ENCODE measurements at places on chromosomes 7 and 10.

- no peak for DNase-seq
These were observed 76.4 kb upstream of the MAGI2 start for GRCh38 chr7:79529881-79530235.

- no peak for DNase-seq
These were observed 40.0 kb downstream of the SYPL1 start for GRCh38 chr7:106071999-106072714.

DNA sequence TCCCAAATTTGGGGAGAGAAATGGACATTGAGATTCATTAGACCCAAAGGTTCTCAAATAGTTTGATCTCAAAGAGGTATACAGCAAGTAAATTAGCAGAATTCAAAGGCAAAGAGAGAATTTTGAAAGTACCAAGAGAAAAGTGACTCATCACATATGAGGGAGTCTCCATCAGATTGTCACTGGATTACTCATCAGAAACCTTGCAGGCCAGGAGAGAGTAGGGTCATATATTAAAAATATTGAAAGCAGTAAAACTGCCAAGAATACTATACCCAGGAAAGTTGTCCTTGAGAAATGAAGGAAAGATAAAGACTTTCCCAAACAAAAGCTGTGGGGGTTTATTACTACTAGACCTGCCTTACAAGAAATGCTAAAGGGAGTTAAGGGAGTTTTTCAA is 140.6 kb downstream of the TMEM168 start:
- no peak for DNase-seq

- no peak for DNase-seq
These were observed 15.1 kb downstream of the CACNB2 start for GRCh38 chr10:18155321-18155720.

GRCh38 chr10:130935128-130935439 is 376.4 kb downstream of the TCERG1L start:
- no peak for DNase-seq

DNA sequence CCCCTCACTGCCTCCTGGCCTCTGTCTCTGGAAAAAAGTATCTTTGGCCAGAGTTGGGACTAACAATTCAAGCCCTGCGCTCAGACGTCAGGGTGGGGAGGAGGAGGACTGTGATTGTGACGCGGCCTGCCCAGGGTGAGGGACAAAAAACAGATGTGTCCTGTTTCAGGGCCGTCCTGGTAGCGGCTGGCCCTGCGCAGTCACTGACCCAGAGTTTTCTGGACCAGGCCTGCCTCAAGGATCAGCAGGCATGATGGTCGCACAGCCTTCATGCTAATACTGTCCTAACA is 110.1 kb downstream of the CYTH3 start:
- no peak for DNase-seq

GRCh38 chr10:19325581-19325980 is 277.0 kb downstream of the MALRD1 start:
- DNase-seq: no peak

DNA sequence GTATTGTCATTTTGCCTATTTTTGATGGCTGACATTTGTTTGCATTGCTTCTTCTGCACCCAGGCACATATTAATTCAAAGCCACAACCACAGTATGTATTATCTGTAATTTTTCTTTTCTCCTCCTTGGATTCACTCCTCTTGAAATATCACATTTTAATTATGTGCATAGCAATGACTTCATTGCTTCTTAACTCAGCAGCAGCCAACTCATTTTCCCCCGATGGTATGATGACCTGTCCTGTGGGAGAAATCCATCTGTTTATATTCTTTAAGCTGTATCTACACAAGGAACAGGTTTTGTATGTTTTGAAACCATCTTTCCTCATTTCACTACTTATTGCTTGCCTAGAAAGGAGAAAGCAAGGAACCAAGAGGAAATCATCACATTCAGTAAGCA is 588.8 kb downstream of the INHBA start:
- no peak for DNase-seq

DNA sequence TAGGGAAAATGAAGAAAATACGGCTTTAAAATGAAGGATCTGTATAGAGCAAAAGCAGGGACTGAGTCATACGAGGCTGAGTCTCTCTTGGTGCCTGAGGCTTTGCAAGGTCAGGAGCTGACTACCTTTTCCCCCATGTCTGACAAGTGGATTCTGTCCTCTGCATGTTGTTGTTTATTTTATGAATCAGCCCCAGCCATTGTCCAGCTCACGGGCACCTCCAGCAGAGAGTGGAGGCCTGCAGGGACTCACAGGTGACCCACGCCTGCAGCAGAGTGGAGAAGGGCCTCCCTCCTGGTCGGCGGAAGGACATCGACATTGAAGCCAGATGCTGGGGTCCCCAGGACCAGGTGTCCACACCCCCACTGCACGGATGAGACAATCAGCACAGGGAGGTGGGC is 233.9 kb downstream of the WDR37 start:
- no peak for DNase-seq

DNA sequence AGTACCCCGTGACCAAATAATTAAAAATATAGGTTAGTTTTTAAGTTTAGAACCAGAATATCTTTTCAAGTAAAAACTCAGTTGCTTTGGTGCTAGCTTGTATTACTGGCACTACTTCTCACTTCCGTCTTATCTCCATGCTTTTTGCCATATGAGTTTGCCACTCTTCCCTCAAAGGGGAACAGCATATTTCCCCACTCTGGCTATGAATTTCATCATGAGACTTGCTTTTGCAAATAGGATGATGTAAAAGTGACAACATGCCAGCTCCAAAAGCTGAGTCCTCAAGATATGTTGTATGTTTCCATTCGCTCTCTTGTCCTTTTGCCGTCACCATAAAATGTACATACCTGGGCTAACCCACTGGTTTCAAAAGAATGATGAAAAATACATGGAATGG is 178.1 kb upstream of the SEMA3A start:
- no peak for DNase-seq

- DNase-seq: no peak
These were observed 155.5 kb downstream of the SPAG6 start for GRCh38 chr10:22500656-22501340.

GRCh38 chr7:128344431-128344774 is 695 bp upstream of the RBM28 start:
- DNase-seq: no peak

DNA sequence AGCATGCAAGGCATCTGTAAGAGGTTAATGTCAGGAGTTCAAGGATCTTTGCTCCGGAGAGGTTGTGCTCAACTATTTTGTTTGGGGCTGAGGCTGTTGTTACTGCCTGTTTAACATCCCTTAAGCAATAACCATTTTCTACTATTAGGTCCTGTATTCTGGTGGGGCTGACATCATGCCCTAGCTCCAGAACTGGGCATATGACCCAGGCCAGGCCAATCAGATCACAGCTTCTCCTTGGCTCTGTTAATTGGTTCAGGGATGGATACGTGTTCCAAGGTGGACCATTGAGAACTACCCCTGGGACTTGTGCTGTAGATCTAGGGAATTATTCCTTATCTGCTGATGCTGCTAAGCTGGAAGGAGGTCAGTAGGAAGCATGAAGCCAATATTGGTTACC is 67.0 kb downstream of the SYPL1 start:
- no peak for DNase-seq

- DNase-seq: no peak
These were observed 136.0 kb downstream of the CUL2 start for GRCh38 chr10:34954142-34954541.

GRCh38 chr10:35668865-35669650 is 27.0 kb upstream of the FZD8 start:
- DNase-seq: no peak

GRCh38 chr7:55191926-55192692 is 173.0 kb upstream of the LANCL2 start:
- no peak for DNase-seq

DNA sequence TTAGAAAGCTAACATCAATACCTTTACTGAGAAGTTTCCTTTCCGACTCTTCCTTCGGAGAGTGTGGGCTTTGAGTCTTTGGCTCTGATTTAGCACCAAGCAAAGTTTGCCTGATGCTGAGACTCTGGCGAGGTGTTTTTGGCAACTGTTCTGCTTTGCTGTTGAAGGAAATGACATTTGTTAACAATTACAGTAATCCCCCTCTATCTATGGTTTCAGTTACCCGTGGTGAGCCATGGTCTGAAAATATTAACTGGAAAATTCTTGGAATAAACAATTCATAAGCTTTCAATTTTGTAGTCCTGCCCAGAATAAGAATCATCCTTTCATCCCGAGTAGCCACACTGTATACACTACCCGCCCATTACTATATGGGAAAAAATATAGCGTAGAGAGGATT is 126.3 kb downstream of the ARHGAP21 start:
- no peak for DNase-seq

DNA sequence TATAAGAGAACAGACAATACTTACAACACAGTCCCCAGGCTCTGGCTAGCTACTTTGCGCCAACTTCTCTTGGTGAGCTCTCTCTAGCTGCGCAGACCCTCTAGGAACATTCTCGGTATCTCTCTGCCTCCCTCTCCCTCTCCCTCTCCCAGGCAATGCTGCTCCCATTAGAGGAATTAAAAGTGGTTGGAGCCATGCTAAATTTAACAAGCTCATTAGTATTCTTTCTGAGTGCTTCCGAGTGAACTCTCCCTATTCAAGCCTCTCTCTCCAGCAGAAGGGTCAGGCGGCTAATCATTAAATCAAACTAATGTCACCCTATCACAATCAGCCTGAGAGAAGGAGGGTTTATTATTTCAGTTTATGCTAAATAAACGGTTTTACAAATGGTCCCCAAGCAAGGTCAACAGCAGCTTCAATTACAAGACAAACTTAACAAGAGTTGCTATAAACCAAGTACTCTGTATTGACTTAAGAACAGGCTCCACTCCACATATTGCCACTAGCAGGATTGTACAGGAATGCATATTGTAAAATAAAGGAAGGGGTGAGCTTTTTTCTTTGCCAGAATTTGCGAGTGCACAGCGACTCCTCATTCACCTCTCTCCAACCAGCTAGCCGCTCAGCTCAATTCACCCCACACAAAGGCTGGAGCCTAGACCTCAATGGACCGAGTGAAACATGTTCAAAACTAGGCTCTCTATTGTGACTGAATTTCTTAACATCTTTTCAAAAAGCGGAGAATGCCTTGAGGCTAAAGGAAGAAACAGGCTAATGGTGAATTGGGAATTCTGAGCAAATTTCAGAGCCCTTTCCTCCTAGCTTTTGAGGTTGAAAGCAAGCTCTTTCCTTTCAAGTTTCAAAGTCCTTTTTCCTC is 84.4 kb downstream of the GLI3 start:
- no peak for DNase-seq

GRCh38 chr10:34384372-34384771 is 430.7 kb downstream of the PARD3 start:
- DNase-seq: no peak

DNA sequence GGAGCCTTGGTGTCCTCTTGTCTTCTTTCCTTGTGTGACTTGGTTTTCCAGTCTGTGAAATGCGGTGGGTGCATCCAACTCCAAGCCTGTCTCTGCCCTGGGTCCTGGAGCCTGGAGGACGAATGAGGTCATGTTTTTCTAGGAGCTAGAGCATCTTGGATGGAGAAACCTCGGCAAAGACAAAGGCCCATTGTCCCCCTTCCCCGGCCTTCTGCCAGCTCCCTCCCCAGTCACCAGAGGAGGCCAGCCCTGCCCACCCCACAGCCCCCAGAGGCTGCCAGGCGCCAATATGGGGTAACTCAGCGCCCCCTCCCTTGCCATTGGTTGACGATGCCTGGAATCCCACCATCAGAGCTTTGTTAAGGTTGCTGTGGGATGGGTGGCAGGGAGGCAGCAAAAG is 40.4 kb downstream of the KCTD7 start:
- no peak for DNase-seq

DNA sequence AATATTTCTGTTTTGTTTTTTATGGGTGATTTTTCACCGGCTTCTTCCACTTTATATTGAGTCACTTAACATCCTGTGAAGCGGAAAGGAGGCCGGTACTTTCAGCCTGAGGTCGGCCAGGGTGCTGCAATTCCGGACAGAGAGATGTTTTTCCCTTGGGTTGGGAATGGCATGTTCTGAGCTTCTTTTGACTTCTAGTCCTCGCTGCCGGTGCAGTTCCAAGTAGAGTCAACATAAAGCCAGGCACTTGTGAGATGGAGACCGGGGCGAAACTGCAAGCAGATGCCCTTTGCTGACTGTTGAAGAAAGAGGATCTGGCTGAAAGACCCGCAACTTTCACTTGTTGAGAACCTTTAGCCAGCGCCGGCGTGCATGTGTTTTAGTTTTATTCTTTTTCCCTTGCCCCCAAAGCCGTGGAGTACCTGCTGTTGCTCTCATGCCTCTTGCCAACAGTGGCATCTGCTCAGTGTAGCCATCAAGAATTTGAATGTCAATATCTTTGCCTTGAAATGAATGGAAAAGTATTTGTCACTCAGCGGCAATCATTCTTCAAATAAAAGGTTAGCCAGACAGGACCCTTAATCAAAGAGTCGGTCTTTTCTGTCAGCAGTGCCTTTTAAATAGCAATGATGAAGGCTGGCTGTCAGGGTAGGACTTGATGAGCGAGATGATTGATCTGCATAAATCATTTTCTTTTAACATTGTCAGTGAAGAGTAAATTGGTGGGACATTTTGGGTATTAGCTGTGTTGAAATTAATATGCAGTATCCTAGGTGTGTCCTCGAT is 351.2 kb downstream of the LRMDA start:
- no peak for DNase-seq

- no peak for DNase-seq
These were observed 23.1 kb downstream of the ADAMTS14 start for GRCh38 chr10:70695241-70696030.

- no peak for DNase-seq
These were observed 150.2 kb downstream of the NSUN6 start for GRCh38 chr10:18501198-18501597.

- no peak for DNase-seq
These were observed 63.4 kb upstream of the POT1 start for GRCh38 chr7:124992851-124993562.

GRCh38 chr10:68231817-68232251 is at the start of gene ATOH7:
Gene ATOH7 (minus strand): TSS chr10:68232113. CDS start chr10:68231677, 436 bp downstream.
- DNase-seq: no peak

DNA sequence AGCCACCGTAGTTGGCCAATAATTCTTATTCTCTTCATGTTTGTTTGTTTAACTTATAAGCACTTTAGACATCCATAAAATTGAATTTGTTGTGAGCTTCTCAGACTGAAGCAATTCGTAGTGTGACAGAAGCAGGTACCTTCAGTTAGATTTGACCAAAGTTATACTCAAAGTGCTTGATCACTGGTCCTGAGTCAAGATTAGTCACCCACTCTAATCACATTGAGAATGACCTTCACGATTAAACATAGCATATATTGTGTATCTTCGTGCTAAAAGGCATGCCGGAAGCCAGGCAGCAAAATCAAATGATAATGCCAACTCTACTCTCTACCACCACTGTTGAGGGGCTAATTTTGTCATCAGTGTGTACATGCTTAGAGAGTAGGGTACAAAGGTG is 763.7 kb upstream of the MBL2 start:
- no peak for DNase-seq

DNA sequence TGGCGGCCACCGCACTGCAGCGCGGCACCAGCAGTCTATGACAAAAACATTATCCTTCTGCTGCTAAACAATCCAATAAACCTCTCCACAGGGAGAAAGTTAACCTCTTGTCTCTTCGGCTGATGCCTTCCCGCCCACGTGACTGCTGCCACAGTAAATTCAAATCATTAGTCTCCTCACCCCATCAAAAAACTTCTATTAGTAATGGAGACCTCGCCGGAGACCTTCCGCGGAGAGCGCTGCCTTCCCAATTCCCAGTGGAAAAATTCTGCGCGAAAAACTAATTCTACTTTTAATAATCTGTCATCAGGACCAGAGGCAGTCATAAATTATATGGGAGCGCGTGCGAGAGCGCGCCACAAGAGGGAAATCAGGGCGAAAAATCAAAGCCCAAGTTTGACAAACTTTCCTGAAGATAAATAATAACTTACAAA is 90.0 kb upstream of the PAX2 start:
- no peak for DNase-seq

GRCh38 chr10:102150970-102151773 is 1.0 kb upstream of the NOLC1 start:
- no peak for DNase-seq
